ENCODE measurements at places on chromosomes 7 and 10.

GRCh38 chr7:83415840-83416239 lies 233.1 kb downstream of the SEMA3E start:
- no peak for DNase-seq

DNA sequence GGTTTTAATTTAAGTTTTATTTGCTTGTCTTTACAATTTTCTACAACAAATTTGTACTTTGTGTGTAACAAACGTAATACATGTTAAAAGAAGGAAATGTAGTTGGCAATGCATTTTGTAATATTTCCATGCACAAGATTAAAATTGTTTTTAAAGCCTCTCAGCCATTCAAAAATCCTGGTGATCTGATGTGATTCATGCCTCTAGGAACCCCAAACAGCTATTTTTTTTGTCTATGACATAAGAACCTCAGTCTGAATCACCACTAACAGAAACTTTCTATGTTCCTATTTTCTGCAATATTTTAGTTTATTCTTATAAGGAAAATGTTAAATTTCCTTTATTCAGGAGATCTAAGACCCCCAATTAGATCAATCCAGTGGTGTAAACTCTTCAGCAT lies 183.1 kb upstream of the YAE1 start:
- DNase-seq, result no peak

GRCh38 chr10:132667342-132668047 lies 118.5 kb downstream of the NKX6-2 start:
- no peak for DNase-seq

DNA sequence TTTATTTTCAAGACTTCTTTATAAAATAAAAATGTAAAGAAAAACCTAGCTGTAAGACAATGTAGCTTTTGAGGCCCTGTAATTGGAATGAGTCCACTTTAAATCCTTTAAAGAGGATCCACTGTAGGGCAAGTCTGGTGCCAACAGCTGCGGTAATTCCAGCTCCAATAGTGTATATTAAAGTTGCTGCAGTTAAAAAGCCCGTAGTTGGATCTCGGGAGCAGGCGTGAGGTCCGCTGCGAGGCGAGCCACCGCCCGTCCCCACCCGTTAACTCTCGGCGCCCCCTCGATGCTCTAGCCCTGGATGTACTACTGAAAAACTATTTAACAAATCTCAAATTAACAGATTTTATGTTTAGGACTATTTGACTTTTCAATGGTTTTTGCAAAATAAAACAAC lies 414.7 kb upstream of the SEMA3C start:
- no peak for DNase-seq

DNA sequence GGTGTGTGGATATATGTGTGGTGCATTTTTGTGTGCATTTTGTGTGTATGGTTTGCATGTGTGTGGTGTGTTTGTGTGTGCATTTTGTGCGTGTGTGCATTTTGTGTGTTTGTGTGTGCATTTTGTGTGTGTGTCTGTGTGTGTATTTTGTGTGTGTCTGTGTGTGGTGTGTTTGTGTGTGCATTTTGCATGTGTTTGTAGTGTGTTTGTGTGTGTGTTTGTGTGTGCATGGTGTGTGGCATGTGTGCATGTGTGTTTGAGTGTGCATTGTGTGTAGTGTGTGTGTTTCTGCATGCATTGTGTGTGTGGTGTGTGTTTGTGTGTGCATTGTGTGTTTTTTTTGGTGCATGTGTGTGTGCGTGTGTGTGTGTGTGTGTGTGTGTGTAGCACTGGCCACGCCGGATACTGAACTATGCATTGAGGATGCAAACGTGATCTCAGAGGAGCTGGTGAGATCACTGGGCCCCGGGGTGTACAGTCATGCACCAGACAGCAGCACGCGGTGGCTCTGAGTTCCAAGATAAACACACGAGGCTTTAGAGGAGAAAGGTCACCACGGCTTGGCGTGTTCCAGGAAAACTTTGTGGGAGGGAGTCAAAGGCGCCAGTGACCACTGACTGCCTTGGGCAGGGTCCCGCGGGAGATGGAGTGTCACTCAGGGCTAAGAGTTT lies 106.6 kb upstream of the SHH start:
- no peak for DNase-seq

DNA sequence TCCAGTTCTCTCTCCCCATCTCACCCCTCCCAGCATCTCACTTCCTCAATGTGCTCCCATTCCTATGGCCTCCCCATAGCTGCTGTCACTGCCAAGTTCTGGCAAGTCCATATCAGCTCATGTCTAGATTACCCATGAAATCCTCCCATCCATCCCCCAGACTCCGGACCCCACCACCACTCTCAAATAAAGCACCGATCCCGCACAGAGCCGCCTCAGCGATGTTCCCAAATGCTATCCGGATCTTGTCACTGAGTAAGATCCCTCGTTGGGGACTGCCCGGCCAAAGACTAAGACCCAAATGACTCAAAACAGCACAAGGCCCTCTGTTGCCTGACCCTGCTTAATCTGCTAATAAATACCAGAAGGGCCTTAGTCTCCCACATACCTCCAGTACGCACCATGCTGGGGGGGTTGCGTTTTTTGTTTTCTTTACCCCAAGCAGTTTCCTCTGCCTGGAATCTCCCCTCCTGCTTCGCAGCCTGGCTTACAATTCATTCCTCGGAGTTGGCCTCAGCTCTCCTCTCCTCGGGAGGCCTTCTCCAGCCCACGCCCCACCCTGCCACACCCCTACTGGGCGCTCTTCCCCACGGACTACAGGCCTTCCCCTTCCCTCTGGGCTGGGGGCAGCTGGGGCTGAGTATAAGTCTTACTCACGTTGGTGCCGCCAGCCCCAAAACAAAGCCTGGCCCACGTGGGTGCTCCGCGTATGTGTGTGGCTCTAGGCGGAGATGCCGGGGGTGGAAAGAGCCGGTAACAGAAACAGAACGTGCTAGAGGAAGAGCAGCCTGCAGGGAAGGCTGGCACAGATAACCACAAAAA lies 1.8 kb upstream of the DUSP5 start:
- DNase-seq, result peak; percentile 44
